ENCODE measurements at places on chromosomes 2 and 18. TPM values are rescaled to one million over a fixed set of nuclear protein-coding genes. Genes with fewer than 3 reads are reported as not detected.
A peak's percentile ranks its signal among the peaks of the same experiment; 100 is the strongest.

The KCNG2 gene
- total RNA-seq, result 0.60 TPM

The RBFA gene
- total RNA-seq, result 33.3 TPM

The ST6GAL2 gene
- total RNA-seq, result not detected

GRCh38 chr2:159959136-159959535 is 103.3 kb downstream of the PLA2R1 start:
- peaks cover 4% of the 10 kb centered on the region for H3K4me1 ChIP-seq
- no peak for DNase-seq
- H3K4me3 ChIP-seq, result no peak overlapping the region

DNA sequence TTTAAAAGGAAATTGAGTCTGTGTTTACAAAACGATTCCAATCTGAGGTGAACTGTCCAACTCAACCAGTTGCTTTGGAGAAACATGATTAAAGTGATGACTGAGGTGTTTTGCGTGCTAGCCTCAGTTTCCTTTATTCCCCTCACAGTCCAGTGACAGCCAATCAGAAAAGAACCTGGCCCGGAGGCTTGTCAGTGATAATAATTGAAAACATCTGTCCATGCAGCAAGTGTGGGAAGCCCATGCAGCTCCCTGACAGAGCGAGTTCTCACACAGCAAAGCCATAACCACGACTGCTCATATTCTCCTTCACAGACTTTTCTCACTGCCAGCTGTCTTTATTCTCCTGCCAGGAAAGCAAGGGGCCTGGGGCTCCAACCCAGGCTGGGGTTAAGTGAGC is 613.4 kb downstream of the ARHGAP15 start:
- no peak for DNase-seq
- no peak overlapping the region for H3K27ac ChIP-seq
- H3K27me3 ChIP-seq, result no peaks in the 10 kb centered on the region
- H3K36me3 ChIP-seq, result no peaks in the 10 kb centered on the region

DNA sequence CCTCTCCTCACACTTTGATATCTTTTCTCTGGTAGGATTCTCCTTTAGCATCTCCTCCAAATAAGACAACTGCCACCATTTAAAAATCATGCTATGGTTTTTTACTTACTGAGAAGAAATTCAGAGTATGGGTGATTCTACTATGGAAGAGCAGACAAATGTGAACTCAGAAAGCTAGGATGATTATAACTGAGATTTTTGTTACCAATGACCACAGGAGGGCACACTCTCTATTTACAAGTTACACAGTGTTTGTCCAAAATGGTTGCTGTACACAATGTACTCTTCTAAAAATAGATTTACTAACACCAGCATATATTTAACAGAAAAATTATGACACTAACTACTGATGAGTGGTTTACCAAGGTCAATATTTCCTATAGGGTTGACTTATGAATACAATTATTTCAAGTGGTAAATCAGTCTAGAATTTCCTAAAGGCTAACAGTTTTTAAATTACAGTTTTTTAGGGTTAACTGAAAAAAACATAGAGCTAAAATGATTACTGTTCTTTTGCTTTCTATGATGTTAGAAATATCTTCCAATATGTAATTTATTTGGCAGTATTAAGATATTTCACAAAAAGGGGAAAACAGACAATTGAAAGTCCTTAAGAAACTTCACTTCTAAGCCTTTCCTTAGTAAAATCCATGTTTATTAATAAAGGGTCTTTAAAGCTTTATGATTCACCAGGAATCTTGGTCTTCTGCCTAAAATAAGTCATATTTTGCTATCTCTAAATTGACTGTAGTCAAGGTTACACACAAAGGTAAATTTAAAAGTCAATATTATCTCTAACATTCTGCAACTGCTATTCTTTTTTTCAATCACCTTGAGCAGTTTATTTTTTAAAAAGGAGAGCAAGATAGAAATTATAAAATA is 57.2 kb downstream of the MAP4K3 start:
- H3K27ac ChIP-seq, result peak overlapping the region; percentile 86
- no peaks in the 10 kb centered on the region for H3K4me1 ChIP-seq
- no peaks in the 10 kb centered on the region for H3K27me3 ChIP-seq
- no peak for DNase-seq
- H3K4me3 ChIP-seq, result no peak overlapping the region

DNA sequence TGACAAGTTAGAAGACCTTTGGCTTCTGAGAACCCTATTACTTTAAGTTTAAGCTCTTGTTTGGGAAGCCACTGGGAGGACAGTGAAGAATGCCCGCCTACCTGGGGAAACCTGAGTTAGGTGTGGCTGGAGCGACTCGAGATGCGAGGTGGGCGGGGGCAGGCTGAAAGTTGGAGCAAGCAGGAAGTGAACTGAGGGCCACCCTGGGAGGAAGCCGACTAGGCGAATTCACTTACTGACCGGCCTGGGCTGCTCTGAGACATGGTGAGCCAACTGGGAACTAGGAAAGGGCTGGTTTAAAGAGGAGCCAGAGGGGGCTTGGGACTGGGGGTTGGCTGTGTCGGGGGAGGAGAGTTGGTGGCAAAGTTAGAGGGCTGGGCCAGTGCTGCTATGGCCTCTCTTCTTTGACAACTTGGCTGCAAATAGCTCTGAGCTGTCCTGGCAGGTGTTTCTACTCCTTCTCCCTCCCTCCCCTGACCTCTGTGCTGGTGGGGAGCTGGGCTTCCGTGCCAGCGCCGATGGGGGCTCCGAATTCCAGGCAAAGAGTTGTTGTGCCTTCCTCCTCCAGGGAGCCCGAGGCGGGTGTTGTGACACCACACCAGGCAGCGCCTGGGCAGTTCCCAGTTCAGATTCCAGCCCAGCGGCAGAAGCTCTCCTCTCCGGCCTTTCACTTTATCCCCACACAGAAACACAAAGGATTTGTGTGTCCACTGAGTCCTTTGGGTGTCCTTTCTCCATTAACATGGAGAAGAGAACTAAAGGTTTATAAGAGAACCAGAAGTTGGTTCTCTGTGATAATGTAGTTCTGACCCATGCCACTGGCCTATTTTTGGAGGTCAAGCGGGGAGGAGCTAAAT is at the start of gene VAMP8:
VAMP8 (plus strand) TSS at position 201 of the 857 bp plus-strand sequence; CDS start at position 262, 61 bp downstream.
- peak within 1 kb of the TSS; percentile 38 for H3K4me3 ChIP-seq
- no peaks in the 10 kb centered on the region for H3K36me3 ChIP-seq
- DNase-seq, result no peak

GRCh38 chr2:66521291-66521922 is 86.5 kb downstream of the MEIS1 start:
- no peak overlapping the region for H3K27ac ChIP-seq
- H3K36me3 ChIP-seq, result no peaks in the 10 kb centered on the region

- no peak overlapping the region for H3K27ac ChIP-seq
- no peaks in the 10 kb centered on the region for H3K27me3 ChIP-seq
- H3K4me3 ChIP-seq, result no peak overlapping the region
- no peak for DNase-seq
- no peaks in the 10 kb centered on the region for H3K36me3 ChIP-seq
Observed at GRCh38 chr2:63710732-63711131, 122.0 kb downstream of the MDH1 start.

- H3K4me1 ChIP-seq, result no peaks in the 10 kb centered on the region
- H3K27ac ChIP-seq, result no peak overlapping the region
- H3K4me3 ChIP-seq, result no peak overlapping the region
- DNase-seq, result no peak
- no peaks in the 10 kb centered on the region for H3K36me3 ChIP-seq
- H3K27me3 ChIP-seq, result no peaks in the 10 kb centered on the region
Observed at GRCh38 chr2:35443087-35443486, 912.5 kb upstream of the CRIM1 start.

GRCh38 chr18:7317804-7318231 is 86.9 kb downstream of the LRRC30 start:
- H3K4me1 ChIP-seq, result no peaks in the 10 kb centered on the region
- H3K4me3 ChIP-seq, result no peak overlapping the region
- H3K36me3 ChIP-seq, result no peaks in the 10 kb centered on the region
- DNase-seq, result no peak
- H3K27ac ChIP-seq, result no peak overlapping the region

GRCh38 chr18:67951137-67951536 is 434.6 kb upstream of the DSEL start:
- H3K36me3 ChIP-seq, result no peaks in the 10 kb centered on the region
- H3K4me1 ChIP-seq, result no peaks in the 10 kb centered on the region
- H3K27me3 ChIP-seq, result no peaks in the 10 kb centered on the region
- no peak overlapping the region for H3K4me3 ChIP-seq

- no peaks in the 10 kb centered on the region for H3K27me3 ChIP-seq
- DNase-seq, result no peak
- no peaks in the 10 kb centered on the region for H3K36me3 ChIP-seq
- H3K4me3 ChIP-seq, result no peak overlapping the region
- H3K27ac ChIP-seq, result no peak overlapping the region
Observed at GRCh38 chr2:191115391-191115790, 35.4 kb downstream of the STAT4 start.

All from tibial nerve (tissue), 4 donors.